H9 (cell line): ENCODE measurements at places on chromosomes 1 and 21. TPM values are rescaled to one million over a fixed set of nuclear protein-coding genes. Genes with fewer than 3 reads are reported as not detected.

GRCh38 chr1:47752559-47752958, 244.6 kb downstream of the TRABD2B start:
- DNase-seq, result no peak
- H3K27me3 ChIP-seq, result no peaks in the 10 kb centered on the region
- H3K27ac ChIP-seq, result no peak overlapping the region
- H3K4me1 ChIP-seq, result no peaks in the 10 kb centered on the region

- no peaks in the 10 kb centered on the region for H3K36me3 ChIP-seq
- no peak overlapping the region for H3K27ac ChIP-seq
- H3K4me1 ChIP-seq, result no peaks in the 10 kb centered on the region
- H3K4me3 ChIP-seq, result no peak overlapping the region
- no peak for DNase-seq
- H3K27me3 ChIP-seq, result no peaks in the 10 kb centered on the region
These were observed 42.8 kb upstream of the USP24 start for GRCh38 chr1:55257958-55258357.

FAM3B gene
- 4.0 and 5.0 TPM in 2 replicates for total RNA-seq

DNA sequence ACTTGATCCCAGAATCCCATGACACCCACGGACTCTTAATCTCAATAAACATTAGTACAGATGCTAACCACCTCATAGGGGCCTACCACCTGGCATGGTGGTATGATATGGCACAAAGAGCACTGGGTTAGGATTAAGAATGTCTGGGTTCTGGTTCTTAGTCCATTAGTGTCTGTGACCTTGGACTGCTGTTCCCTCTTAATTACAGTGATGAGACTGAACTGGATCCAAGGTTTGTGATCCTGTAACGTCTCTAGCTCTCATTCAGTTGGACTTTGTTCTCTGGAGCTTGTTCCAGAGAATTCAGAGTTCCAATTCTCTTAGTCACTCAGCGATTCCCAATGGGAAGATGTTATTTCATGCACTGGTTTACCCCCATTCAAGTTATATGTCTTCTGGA, 23.6 kb upstream of the PIGC start:
- no peak overlapping the region for H3K27ac ChIP-seq
- no peak overlapping the region for H3K4me3 ChIP-seq
- DNase-seq, result no peak
- no peaks in the 10 kb centered on the region for H3K36me3 ChIP-seq

C2CD2 gene
- 11.5 and 14.6 TPM in 2 replicates for total RNA-seq

- no peak overlapping the region for H3K27ac ChIP-seq
- DNase-seq, result no peak
- no peaks in the 10 kb centered on the region for H3K27me3 ChIP-seq
- H3K4me1 ChIP-seq, result peaks cover 15% of the 10 kb centered on the region; the same call in 1 of the 2 replicates
- peaks cover 2% of the 10 kb centered on the region; the same call in 2 of the 3 replicates for H3K36me3 ChIP-seq
These were observed 25.3 kb downstream of the DSTYK start for GRCh38 chr1:205186191-205186590.

DNA sequence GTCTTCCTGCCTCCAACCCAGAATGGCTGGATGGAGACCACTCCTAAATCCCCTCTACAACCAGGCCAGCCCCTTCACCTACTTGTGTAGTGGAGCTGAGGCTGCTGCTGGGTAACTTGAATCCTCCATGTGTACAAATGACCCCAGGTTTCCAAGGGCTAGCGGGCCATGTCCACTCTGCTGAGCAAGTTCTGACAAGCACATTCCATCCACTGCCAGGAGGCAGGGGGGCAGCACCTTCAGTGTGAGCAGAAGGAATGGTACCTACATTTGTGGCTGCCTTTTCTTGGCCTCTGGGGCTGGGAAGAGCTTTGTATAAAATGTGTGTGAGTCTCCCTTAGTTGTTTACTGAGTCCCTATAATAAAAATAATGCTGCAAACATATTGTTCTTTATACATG, 14.5 kb downstream of the KIAA0040 start:
- no peak overlapping the region for H3K4me3 ChIP-seq
- no peaks in the 10 kb centered on the region for H3K27me3 ChIP-seq
- H3K27ac ChIP-seq, result no peak overlapping the region

DNA sequence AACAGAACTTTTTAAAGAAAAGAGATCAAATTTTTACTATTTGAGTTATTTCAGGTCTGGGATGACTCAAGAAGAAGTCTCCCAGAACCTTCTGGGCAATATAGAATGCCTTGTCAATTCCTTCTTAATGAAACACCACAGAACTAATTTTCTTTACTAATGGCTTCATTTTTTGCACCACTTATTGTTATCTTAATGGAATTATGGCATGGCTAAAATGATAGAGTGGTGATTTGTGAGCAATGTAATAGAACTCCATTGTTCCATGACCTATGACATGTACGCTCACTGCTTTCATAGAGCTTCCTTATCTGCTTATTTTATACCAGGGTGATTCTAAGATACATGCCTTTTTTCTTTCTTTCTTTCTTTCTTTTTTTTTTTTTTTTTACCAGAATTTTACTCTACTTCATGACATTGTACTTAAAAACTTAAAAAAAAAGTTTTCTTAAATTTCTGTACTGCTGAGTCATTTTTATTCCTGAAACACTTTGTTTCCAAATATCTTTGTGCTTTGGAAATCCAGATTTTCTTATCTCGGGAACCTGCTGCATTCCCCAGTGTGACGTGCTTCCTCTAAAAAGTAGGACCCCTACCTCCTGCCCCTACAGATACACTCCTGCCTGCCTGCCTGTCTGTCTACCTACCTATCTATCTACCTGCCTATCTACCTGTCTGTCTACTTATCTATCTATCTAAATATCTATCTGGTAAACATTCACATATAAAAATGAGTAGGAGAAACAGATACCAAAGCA, 284.9 kb downstream of the PBX1 start:
- DNase-seq, result no peak
- peaks cover 3% of the 10 kb centered on the region; the same call in 1 of the 2 replicates for H3K4me1 ChIP-seq
- H3K27ac ChIP-seq, result no peak overlapping the region
- H3K27me3 ChIP-seq, result no peaks in the 10 kb centered on the region

- H3K4me3 ChIP-seq, result no peak within 1 kb of the TSS
- no peaks in the 10 kb centered on the region for H3K27me3 ChIP-seq
- H3K36me3 ChIP-seq, result peaks cover 23% of the 10 kb centered on the region
These were observed at the start of gene LCE1F for GRCh38 chr1:152774875-152775274. Gene LCE1F (plus strand): TSS chr1:152775140. CDS start chr1:152776372, 1,232 bp downstream.

- no peak overlapping the region for H3K27ac ChIP-seq
- H3K36me3 ChIP-seq, result no peaks in the 10 kb centered on the region
- no peaks in the 10 kb centered on the region for H3K27me3 ChIP-seq
These were observed 115.6 kb upstream of the KIF26B start for GRCh38 chr1:245039196-245039595.

- no peak overlapping the region for H3K4me3 ChIP-seq
- H3K4me1 ChIP-seq, result no peaks in the 10 kb centered on the region
- H3K36me3 ChIP-seq, result no peaks in the 10 kb centered on the region
- DNase-seq, result no peak
- H3K27ac ChIP-seq, result no peak overlapping the region
- no peaks in the 10 kb centered on the region for H3K27me3 ChIP-seq
These were observed 139.4 kb upstream of the KIAA1614 start for GRCh38 chr1:180773210-180773865.

CD1E gene
- total RNA-seq, result not detected in 2 replicates

DNA sequence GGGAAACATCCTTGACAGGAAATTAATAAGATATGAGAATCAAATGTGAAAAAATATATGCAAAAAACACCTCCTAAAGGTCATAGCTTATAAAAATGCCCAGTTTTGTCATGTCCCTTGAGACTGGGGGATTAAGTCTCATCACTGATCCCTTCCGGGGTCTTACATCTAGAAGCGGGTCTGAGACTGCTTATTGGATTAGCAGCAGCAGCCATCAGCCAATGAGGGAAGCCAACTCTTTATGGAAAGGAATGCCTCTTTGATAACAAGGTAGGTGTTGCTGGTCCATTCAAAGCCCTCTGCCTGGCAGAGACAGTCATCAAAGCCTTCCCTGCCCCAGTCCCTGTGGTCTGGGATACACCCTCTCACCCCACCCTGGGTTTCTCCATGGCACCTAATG, 3.9 kb upstream of the CACNA1S start:
- no peak overlapping the region for H3K27ac ChIP-seq
- H3K4me1 ChIP-seq, result no peaks in the 10 kb centered on the region
- no peak for DNase-seq
- no peaks in the 10 kb centered on the region for H3K36me3 ChIP-seq
- H3K27me3 ChIP-seq, result peaks cover 15% of the 10 kb centered on the region; the same call in 1 of the 2 replicates
